ENCODE measurements at places on chromosomes 12 and 14.

GRCh38 chr12:47819896-47820630 lies at the start of gene HDAC7:
Gene HDAC7 (minus strand): TSS chr12:47819903. CDS start chr12:47819785, 118 bp downstream.
- no peaks in the 10 kb centered on the region for H3K27me3 ChIP-seq
- H3K4me1 ChIP-seq: peaks cover 84% of the 10 kb centered on the region
- H3K4me3 ChIP-seq: peak within 1 kb of the TSS; percentile 97
- no peak for DNase-seq
- peak within 1 kb of the TSS; percentile 89 for H3K27ac ChIP-seq

- H3K27ac ChIP-seq: no peak overlapping the region
- no peaks in the 10 kb centered on the region for H3K36me3 ChIP-seq
Measured at GRCh38 chr12:3989218-3989550, 116.0 kb upstream of the PARP11 start.

DNA sequence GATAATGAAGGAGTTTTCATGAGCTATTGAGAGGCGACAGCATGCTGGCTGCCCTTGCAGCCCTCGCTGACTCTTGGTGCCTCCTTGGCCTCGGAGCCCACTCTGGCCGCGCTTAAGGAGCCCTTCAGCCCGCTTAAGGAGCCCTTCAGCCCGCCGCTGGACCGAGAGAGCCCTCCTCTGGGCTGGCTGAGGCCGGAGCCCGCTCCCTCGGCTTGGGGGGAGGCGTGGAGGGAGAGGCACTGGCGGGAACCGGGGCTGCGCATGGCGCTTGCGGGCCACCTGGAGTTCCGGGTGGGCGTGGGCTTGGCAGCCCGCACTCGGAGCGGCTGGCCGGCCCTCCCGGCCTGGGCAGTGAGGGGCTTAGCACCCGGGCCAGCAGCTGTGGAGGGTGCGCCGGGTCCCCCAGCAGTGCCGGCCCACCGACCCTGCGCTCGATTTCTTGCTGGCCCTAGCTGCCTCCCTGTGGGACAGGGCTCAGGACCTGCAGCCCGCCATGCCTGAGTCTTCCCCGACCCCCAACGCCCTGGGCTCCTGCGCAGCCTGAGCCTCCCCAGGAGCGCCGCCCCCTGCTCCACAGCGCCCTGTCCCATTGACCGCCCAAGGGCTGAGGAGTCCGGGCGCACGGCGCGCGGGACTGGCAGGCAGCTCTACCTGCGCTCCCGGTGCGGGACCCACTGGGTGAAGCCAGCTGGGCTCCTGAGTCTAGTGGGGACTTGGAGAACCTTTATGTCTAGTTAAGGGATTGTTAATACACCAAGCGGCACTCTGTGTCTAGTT lies 20.1 kb upstream of the PAWR start:
- peaks cover 10% of the 10 kb centered on the region for H3K27me3 ChIP-seq
- H3K4me1 ChIP-seq: no peaks in the 10 kb centered on the region
- no peaks in the 10 kb centered on the region for H3K36me3 ChIP-seq
- DNase-seq: no peak
- H3K27ac ChIP-seq: no peak overlapping the region

DNA sequence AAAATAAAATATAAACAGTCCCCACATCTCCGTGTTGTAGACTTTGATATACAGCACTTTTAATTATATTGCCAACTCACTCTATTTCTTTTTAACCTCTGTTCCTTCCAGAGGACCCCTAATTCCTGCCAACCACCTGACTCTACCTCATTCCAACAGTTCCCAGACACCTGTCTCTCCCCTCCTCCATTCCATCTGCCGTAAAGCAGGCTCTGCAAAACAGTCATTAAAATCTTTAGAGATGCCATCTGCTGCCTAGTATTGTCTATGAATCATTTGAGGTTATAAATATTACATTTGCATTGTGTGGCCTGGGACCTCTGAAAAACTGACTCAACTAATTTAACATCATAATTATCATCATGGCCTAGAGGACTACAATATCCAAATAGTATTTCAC lies 148.8 kb upstream of the DCN start:
- H3K4me3 ChIP-seq: no peak overlapping the region
- no peaks in the 10 kb centered on the region for H3K36me3 ChIP-seq
- H3K27ac ChIP-seq: no peak overlapping the region
- no peak for DNase-seq
- peaks cover 34% of the 10 kb centered on the region for H3K27me3 ChIP-seq

- H3K27ac ChIP-seq: no peak overlapping the region
- H3K36me3 ChIP-seq: no peaks in the 10 kb centered on the region
- H3K4me3 ChIP-seq: no peak overlapping the region
- no peaks in the 10 kb centered on the region for H3K27me3 ChIP-seq
- H3K4me1 ChIP-seq: no peaks in the 10 kb centered on the region
Measured at GRCh38 chr12:40635141-40635731, 57.0 kb upstream of the CNTN1 start.

DNA sequence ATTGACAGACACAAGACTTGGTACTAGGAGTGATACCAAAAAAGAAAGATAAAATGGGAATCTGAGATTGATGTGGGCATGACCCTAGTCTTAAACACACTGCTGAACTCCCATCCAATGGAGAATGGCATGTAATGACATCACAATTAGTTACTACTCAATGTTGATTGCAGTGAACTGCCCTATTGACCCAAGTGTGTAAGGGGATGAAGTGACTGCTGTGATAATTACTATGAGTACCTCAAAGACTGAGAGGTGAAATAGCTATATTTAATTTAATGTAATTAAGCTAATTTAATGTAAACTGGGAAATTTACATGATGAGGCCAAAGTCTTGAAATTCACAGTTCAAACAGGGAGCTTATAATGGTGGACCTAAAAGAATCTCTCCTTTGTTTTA lies at the start of gene ADAM20:
TSS of gene ADAM20 (minus strand) at position 101 of the 400 bp plus-strand sequence. CDS start 10,247 bp downstream, outside the sequence.
- no peaks in the 10 kb centered on the region for H3K27me3 ChIP-seq
- H3K4me1 ChIP-seq: peaks cover 24% of the 10 kb centered on the region
- H3K36me3 ChIP-seq: no peaks in the 10 kb centered on the region
- H3K27ac ChIP-seq: no peak within 1 kb of the TSS

DNA sequence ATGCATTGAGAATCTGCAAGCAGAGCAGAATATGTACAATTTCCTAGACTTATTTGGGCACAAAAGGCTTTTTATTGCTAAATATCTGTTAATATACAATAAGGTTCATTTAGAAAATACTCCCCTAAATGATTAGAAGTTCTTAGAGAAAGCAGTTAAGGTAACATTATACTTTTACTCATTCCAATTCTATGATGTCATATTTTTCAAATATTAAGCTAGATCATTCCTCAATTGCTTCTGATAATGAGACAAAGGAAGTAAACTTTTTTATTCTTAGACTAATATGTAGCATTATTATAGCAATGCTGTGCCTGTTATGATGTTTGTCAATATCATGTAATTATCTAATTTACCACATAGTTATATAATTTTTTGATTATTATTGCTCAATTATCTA lies 447.0 kb downstream of the SLC16A7 start:
- H3K36me3 ChIP-seq: no peaks in the 10 kb centered on the region
- H3K4me3 ChIP-seq: no peak overlapping the region
- no peak for DNase-seq
- H3K4me1 ChIP-seq: no peaks in the 10 kb centered on the region
- no peak overlapping the region for H3K27ac ChIP-seq

GRCh38 chr12:94909663-94910062 lies 93.8 kb downstream of the NDUFA12 start:
- no peak overlapping the region for H3K27ac ChIP-seq
- no peak overlapping the region for H3K4me3 ChIP-seq
- DNase-seq: no peak
- no peaks in the 10 kb centered on the region for H3K4me1 ChIP-seq

GRCh38 chr12:106146987-106147386 lies 8.2 kb upstream of the NUAK1 start:
- H3K36me3 ChIP-seq: peaks cover 2% of the 10 kb centered on the region
- H3K4me3 ChIP-seq: no peak overlapping the region
- no peak for DNase-seq
- no peaks in the 10 kb centered on the region for H3K4me1 ChIP-seq
- no peak overlapping the region for H3K27ac ChIP-seq
